ENCODE measurements at places on chromosomes 12 and 14.

GRCh38 chr12:121871467-121871866 is 12.8 kb upstream of the HPD start:
- no peaks in the 10 kb centered on the region for H3K36me3 ChIP-seq
- no peak overlapping the region for H3K4me3 ChIP-seq
- H3K27me3 ChIP-seq: no peaks in the 10 kb centered on the region
- no peak overlapping the region for H3K27ac ChIP-seq
- H3K4me1 ChIP-seq: no peaks in the 10 kb centered on the region

- no peak overlapping the region for H3K27ac ChIP-seq
- no peaks in the 10 kb centered on the region for H3K36me3 ChIP-seq
- H3K27me3 ChIP-seq: no peaks in the 10 kb centered on the region
- no peak for DNase-seq
- peaks cover 28% of the 10 kb centered on the region for H3K4me1 ChIP-seq
- H3K4me3 ChIP-seq: no peak overlapping the region
Measured at GRCh38 chr12:11861155-11861863, 209.4 kb upstream of the BCL2L14 start.

DNA sequence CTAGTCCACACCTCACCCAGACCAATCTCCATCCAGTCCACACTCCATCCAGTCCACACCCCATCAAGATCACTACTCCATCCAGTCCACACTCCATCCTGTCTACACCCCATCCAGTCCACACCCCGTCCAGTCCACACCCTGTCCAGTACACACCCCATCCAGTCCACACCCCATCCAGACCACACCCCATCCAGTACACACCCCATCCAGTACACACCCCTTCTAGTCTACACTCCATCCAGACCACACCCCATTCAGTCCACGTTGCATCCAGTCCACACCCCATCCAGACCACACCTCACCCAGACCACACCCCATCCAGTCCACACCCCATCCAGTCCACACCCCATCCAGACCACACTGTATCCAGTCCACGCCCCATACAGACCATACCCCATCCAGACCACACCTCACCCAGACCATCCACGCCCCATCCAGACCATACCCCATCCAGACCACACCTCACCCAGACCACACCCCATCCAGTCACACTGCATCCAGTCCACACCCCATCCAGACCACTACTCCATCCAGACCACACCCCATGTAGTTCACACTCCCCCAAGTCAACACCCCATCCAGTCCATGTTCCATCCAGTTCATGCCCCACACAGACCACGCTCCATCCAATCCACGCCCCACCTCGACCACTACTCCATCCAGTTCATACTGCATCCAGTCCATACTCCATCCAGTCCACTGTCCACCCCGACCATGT is 116.6 kb upstream of the RTL1 start:
- H3K4me1 ChIP-seq: no peaks in the 10 kb centered on the region
- no peak overlapping the region for H3K27ac ChIP-seq
- no peak for DNase-seq
- H3K36me3 ChIP-seq: no peaks in the 10 kb centered on the region

DNA sequence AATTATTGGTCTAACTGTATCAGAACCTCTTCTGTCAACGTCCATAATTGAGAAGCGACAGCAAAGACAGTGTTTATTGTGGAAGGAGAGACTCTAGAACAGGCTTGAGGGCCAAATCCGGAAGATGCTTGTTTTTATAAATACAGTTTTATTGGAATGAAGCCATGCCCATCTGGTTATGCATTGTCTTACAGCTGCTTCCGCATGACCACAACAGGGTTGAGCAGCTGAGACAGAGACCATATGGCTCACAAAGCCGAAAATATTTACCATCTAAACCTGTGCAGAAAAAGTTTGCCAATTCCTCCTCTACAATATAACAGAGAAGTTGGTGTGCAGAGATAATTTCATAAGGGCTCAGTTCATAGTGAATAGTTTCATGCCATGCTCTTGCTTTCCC is 24.5 kb downstream of the PRKAB1 start:
- H3K4me3 ChIP-seq: no peak overlapping the region
- no peak for DNase-seq
- peaks cover 22% of the 10 kb centered on the region for H3K4me1 ChIP-seq
- H3K36me3 ChIP-seq: no peaks in the 10 kb centered on the region
- H3K27ac ChIP-seq: peak overlapping the region; percentile 14

DNA sequence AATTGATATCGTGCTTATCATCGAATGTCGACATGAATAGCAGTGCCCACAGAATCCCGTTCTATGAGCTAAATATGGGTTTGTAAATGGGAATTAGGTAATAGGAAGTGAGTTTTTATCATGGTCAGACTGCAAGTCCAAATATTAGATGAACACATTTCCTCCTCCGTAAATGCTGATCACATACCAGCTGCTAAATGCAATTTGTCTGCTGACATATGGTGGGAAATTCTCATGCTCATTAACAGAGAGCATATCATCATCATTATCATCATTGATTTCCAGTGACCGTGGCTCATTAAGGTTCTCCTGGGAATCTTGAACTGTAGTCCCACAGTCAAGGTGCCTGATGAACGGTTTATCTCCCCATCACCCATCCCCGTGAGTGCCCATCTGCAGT is 998.8 kb upstream of the TMEM132C start:
- no peak for DNase-seq
- H3K36me3 ChIP-seq: no peaks in the 10 kb centered on the region
- peaks cover 5% of the 10 kb centered on the region for H3K27me3 ChIP-seq
- H3K27ac ChIP-seq: no peak overlapping the region
- H3K4me1 ChIP-seq: no peaks in the 10 kb centered on the region

GRCh38 chr14:104036212-104036611 is 49.3 kb upstream of the ASPG start:
- H3K27ac ChIP-seq: no peak overlapping the region
- no peak for DNase-seq
- no peaks in the 10 kb centered on the region for H3K27me3 ChIP-seq
- no peak overlapping the region for H3K4me3 ChIP-seq

DNA sequence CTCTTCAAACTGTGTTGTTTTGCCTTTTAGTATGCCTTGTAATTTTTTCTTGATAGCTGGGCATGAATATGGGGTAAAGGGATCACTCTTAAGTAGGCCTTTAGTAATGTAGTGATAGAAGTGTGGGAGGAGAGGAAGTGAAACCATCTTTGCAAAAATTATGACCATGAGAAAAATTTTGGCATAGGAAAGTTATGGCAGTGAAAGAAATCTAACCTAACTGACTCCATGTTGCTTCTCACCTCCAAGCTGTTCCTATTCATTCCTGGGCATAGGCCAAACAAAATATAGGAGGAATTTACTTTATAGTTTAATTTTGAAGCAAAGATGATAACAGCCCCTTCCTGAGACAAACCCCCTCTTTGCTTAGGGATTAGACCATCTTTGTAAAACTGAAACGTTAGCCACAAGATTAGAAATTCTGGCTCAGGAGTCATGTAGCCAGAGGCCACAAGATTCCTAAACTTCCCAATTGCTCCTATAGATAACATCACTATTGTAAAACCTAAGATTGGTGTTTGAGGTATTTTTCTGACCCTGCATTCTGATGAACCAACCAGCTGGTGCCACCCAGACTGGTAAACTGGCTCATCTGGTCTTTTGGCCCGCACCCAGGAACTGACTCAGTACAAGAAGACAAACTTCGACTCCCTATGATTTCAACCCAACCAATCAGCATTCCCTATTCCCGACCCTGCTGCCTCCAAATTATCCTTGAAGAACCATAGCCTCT is 45.8 kb downstream of the CRADD start:
- DNase-seq: peak; percentile 25
- H3K27me3 ChIP-seq: no peaks in the 10 kb centered on the region
- H3K4me1 ChIP-seq: peaks cover 6% of the 10 kb centered on the region

DNA sequence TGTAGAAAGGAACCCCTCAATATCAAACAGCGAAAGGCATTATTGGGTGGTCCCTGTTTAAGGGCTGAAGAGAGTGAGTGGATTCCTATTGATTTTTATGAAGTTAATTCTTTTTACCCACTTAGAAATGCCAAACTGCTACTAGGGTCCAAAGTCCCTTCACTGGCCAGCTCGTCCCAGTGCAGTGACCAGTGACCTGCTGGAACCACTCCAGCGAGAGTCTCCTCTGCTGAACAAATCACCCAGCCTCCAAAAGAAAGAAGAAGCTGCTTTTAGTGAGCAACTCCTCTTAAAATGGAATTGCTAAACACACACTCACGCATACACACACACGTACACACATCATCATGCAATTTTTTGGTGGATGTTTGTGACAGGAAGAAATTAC is 198.2 kb upstream of the PLEKHG7 start:
- peaks cover 46% of the 10 kb centered on the region for H3K4me1 ChIP-seq
- DNase-seq: peak; percentile 58
- H3K27me3 ChIP-seq: no peaks in the 10 kb centered on the region
- H3K36me3 ChIP-seq: no peaks in the 10 kb centered on the region
- no peak overlapping the region for H3K4me3 ChIP-seq

DNA sequence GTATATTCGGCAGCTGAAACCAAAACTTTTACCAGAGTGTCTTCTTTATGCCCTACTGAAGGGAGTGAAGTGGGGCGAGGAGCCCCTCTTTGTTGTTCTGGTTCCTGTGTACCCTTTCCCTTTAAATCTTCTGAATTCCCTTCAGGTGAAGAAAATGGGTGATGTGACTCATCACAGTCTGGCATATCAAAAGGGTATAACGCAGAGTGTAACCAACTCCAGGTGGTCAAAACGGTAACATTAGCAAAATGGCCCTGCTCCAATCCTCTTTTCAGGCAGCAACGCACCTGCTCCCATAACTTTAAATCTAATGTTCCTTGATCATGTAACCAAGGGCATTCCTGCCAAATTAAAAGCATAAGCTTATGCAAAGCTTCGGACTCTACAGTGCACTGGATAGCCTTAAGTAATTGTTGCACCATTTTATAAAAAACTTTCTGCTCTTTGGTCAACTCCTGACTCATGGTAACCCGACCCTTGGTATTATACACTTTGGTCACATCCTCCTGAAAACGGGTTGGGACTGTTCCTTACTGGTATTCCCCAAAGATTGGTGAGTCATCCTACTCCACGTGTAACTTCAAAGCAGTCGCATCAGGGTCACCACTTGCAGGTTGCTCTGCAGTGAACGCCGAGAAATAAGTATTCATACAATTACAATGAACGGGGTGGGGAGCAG is 83.1 kb downstream of the KCNMB4 start:
- DNase-seq: no peak
- no peaks in the 10 kb centered on the region for H3K4me1 ChIP-seq
- no peak overlapping the region for H3K4me3 ChIP-seq
- no peak overlapping the region for H3K27ac ChIP-seq
- no peaks in the 10 kb centered on the region for H3K27me3 ChIP-seq
- H3K36me3 ChIP-seq: no peaks in the 10 kb centered on the region

GRCh38 chr12:20494851-20495250 is 126.5 kb downstream of the PDE3A start:
- no peaks in the 10 kb centered on the region for H3K27me3 ChIP-seq
- no peaks in the 10 kb centered on the region for H3K4me1 ChIP-seq
- no peak overlapping the region for H3K27ac ChIP-seq
- no peak overlapping the region for H3K4me3 ChIP-seq

DNA sequence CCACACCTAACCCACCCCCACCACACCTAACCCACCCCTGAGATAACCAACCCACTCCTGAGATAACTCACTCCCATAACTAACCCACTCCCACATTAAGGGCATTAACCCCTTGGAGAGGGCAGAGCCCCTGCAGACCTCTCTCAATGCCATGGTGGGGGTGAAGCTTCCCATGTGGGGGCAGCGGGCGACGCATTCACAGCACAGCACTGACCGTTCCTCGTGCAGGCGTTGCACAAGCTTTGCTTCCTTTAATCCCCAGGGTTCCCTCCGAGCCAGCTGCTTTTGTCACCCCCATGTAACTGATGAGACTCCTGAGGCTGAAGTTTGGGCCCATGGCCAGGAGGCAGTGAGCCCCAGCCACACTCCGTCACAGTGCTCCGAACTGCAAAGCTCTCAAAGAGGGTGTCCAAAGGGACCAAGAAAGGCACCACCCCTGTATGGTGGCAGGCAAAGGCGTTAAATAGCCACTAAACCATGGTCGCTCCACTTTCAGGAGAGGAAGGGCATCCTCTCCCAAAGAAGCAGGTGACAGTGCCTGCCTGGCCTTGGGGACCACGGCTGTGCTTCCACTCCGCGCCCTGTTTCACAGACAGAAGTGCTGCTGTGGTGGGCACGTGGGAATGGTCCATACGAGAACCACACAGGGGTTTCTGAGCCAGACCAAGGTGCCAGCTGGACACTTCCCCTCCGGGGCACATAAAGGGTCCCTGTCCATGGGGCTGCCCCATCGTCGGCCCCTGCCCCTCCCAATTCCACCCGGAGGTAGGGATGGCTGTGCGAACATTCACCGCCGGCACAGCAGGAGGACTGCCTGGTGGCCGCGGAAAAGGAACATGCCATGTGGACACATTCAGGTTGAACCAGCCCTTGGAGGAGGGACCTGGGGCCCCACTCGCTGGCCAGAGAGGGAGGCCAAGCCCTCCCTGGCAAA is 28.3 kb downstream of the GALNT9 start:
- H3K27ac ChIP-seq: no peak overlapping the region
- H3K36me3 ChIP-seq: no peaks in the 10 kb centered on the region
- DNase-seq: no peak
- H3K27me3 ChIP-seq: peaks cover 5% of the 10 kb centered on the region

DNA sequence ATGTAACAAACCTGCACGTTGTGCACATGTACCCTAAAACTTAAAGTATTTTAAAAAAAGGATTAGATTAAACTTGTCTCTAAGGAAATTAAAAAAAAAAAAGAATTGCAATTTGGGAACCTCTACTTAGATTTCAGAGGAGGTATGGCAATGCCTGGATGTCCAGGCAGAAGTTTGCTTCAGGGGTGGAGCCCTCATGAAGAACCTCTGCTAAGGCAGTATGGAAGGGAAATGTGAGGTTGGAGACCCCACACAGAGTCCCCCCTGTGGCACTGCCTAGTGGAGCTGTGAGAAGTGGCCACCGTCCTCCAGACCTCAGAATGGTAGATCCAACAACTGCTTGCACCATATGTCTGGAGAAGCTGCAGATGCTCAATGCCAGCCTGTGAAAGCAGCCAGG is 279.6 kb upstream of the CCDC196 start:
- H3K27ac ChIP-seq: no peak overlapping the region
- H3K4me1 ChIP-seq: no peaks in the 10 kb centered on the region
- no peak for DNase-seq
- H3K4me3 ChIP-seq: no peak overlapping the region
- no peaks in the 10 kb centered on the region for H3K27me3 ChIP-seq

DNA sequence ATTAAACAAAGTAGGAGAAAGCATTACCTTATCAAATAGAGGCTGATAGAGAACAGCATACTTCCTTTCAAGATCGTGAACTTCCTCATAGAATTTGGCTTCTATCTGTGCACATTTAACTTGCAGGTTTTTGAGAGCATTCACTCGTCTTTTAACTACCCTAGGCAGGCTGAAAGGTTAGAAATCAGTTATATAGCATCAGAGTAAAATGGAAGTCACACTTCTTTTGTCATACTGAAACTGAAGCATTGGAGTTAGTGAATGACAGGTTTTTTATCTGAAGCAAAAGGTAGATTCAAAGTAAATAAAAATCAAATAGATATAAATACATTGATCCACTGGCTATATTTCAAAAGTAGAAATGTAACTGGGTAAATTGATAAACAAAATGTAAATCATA is 24.4 kb downstream of the NAP1L1 start:
- no peaks in the 10 kb centered on the region for H3K27me3 ChIP-seq
- no peak overlapping the region for H3K4me3 ChIP-seq
- no peak overlapping the region for H3K27ac ChIP-seq
- no peak for DNase-seq
- H3K36me3 ChIP-seq: no peaks in the 10 kb centered on the region

- no peaks in the 10 kb centered on the region for H3K36me3 ChIP-seq
- H3K4me3 ChIP-seq: no peak overlapping the region
- no peaks in the 10 kb centered on the region for H3K27me3 ChIP-seq
- no peak for DNase-seq
- no peaks in the 10 kb centered on the region for H3K4me1 ChIP-seq
Measured at GRCh38 chr12:82625523-82625922, 61.2 kb upstream of the TMTC2 start.

All from pancreas (tissue), 10 donors.